B cell (primary cell): ENCODE measurements at places on chromosomes 5 and 9. TPM values are rescaled to one million over a fixed set of nuclear protein-coding genes. Genes with fewer than 3 reads are reported as not detected.

The RANBP3L gene
- total RNA-seq: not detected in 2 replicates

The PTPN3 gene
- total RNA-seq: not detected in 2 replicates

The NR3C1 gene
- 218 and 233 TPM in 2 replicates for total RNA-seq

The OR2V1 gene
- total RNA-seq: not detected in 2 replicates

The ARAP3 gene
- 3.0 and 3.7 TPM in 2 replicates for total RNA-seq

The ADRB2 gene
- total RNA-seq: 11.4 and 12.4 TPM in 2 replicates

The ANKRD33B gene
- 23.4 and 24.8 TPM in 2 replicates for total RNA-seq

The TSPAN17 gene
- 21.0 and 23.7 TPM in 2 replicates for total RNA-seq

The PLCXD3 gene
- total RNA-seq: not detected in 2 replicates

The KCNV2 gene
- total RNA-seq: not detected in 2 replicates

The SLC34A3 gene
- not detected in 2 replicates for total RNA-seq

The ENTREP1 gene
- total RNA-seq: not detected in 2 replicates

The MSMP gene
- total RNA-seq: 3.9 TPM in 2 replicates

The PCDHB16 gene
- total RNA-seq: not detected in 2 replicates

The SLIT3 gene
- not detected in 2 replicates for total RNA-seq

The DTWD2 gene
- total RNA-seq: 6.0 and 6.3 TPM in 2 replicates

The CCDC187 gene
- total RNA-seq: 7.6 and 8.2 TPM in 2 replicates

The ERCC8 gene
- total RNA-seq: 8.3 and 9.2 TPM in 2 replicates

The FCN1 gene
- total RNA-seq: 2.1 and 2.2 TPM in 2 replicates

The PLAC8L1 gene
- 0.49 and 0.51 TPM in 2 replicates for total RNA-seq

The SOHLH1 gene
- total RNA-seq: not detected in 2 replicates

The SARDH gene
- 0.07 and 0.32 TPM in 2 replicates for total RNA-seq

The CNTLN gene
- 0.51 and 0.94 TPM in 2 replicates for total RNA-seq

The SGTB gene
- 5.5 and 7.3 TPM in 2 replicates for total RNA-seq

The IL13 gene
- 0.42 TPM in 1 of 2 replicates, not detected in the other for total RNA-seq

The PITX1 gene
- not detected in 2 replicates for total RNA-seq

The CRB2 gene
- 2.4 and 2.5 TPM in 2 replicates for total RNA-seq

The SLC6A7 gene
- not detected in 2 replicates for total RNA-seq

The DNAH5 gene
- total RNA-seq: not detected in 2 replicates

The AMBP gene
- not detected in 2 replicates for total RNA-seq

The HEMGN gene
- not detected in 2 replicates for total RNA-seq

The VCAN gene
- total RNA-seq: 0.41 TPM in 1 of 2 replicates, not detected in the other

The SPINK4 gene
- total RNA-seq: not detected in 2 replicates

The MTMR12 gene
- 29.2 and 29.4 TPM in 2 replicates for total RNA-seq

The CDX1 gene
- total RNA-seq: not detected in 2 replicates

The PHF24 gene
- total RNA-seq: not detected in 2 replicates

The CRHBP gene
- total RNA-seq: 0.62 and 1.1 TPM in 2 replicates

The HAVCR1 gene
- 0.22 TPM in 1 of 2 replicates, not detected in the other for total RNA-seq

The NEK6 gene
- 63.1 and 66.3 TPM in 2 replicates for total RNA-seq

The IFNA2 gene
- not detected in 2 replicates for total RNA-seq

The JAKMIP2 gene
- 2.4 and 4.1 TPM in 2 replicates for total RNA-seq

The TLX3 gene
- total RNA-seq: not detected in 2 replicates

The FCN2 gene
- not detected in 2 replicates for total RNA-seq

The IL9 gene
- not detected in 2 replicates for total RNA-seq

The MARVELD2 gene
- 0.94 and 1.7 TPM in 2 replicates for total RNA-seq

The GLRA1 gene
- not detected in 2 replicates for total RNA-seq

The ZNF474 gene
- total RNA-seq: not detected in 2 replicates

The PCDHB13 gene
- total RNA-seq: 0.07 TPM in 1 of 2 replicates, not detected in the other
